ENCODE measurements at places on chromosomes 13 and 19.

GRCh38 chr19:32828139-32828538 lies 41.4 kb downstream of the SLC7A9 start:
- no peak for DNase-seq

DNA sequence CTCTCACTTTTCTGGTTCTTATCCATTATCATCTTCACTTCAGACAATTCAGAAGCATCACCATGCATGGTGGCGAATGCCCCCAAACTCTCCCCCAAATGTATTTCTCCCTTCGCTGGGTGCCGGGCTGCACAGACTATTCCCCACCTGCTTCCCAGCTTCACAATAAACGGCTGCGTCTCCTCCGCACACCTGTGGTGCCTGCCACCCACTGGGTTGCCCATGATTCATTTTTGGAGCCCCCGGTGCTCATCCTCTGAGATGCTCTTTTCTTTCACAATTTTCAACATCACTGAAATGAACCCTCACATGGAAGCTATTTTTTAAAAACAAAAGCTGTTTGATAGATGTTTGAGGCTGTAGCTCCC lies 2.8 kb upstream of the F10 start:
- DNase-seq = no peak

GRCh38 chr19:38769635-38770211 lies 3.6 kb downstream of the LGALS7 start:
- DNase-seq = peak; percentile 66

- DNase-seq = no peak
These were observed 76.3 kb downstream of the MZT1 start for GRCh38 chr13:72651144-72651543.

DNA sequence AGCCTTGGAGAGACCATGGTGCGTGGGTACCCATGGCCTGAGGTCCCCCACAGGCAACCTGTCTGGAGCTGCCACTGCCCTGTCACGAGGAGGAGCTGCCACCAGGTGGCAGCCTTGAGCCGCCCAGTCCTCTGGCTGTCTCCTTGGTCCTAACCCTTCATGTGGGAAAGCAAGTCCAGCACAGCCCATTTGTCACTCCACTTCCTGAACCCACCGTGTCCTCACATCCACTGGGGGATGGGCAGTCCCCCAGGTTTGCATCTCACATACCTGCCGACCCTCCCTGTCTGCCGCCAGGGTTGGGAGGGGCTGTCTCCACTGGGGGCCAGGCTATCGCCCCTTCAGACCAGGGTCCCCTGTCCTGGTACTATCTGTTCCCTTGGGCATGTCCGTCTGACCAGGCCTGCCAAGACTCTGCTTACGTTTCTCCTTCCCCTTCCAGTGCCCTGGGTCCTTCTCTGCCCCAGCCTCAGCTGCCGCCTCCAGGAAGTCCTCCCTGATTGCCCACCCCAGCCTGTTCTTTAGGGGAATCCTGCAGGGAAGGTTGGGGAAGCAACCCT lies 4.5 kb downstream of the FAM174C start:
- peak; percentile 67 for DNase-seq

GRCh38 chr13:35469806-35470525 lies 6.5 kb downstream of the MAB21L1 start:
- no peak for DNase-seq

DNA sequence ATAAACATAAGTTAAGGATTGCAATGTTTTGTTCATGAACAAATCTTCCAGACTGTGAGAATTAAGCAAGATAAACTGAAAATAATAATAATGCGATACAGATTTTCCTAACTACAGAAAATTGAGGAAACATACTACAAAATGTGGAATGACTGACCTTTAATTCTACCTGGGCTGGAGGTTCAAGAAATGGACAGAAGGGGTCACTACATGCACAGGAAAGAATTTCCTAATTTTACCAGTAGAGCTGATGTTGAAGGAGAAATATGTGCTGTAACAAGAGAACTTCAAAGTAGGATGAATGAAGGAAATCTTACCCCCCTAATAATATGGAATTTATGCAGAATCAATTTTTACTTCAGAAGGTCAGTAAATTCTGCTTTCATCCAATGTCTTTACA lies 62.3 kb downstream of the ZNF627 start:
- no peak for DNase-seq

DNA sequence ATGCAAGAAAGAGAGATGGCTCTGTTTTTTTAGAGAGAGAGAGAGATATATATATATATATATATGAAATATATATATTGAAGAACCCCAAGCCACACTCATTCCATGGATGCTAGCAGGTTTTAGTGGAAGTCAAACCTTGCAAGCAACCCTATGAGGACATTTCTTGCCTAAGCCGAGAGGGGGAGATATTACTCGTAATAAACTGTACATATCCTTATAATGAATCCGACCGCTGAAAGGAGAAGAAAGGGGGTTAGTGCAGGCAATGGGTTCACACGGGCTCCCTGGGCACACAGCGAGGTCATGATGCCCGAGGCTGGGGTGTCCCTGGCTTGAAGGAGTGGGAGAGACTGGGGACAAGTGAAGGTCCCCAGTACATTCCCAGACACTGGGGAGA lies 78.3 kb downstream of the IER2 start:
- DNase-seq = no peak

- DNase-seq = no peak
These were observed 229.6 kb downstream of the TEX29 start for GRCh38 chr13:111550062-111550461.
